ENCODE measurements at places on chromosomes 7 and 10. TPM values are rescaled to one million over a fixed set of nuclear protein-coding genes. Genes with fewer than 3 reads are reported as not detected.

SLC35G1 gene
- 3.3 TPM for polyA plus RNA-seq

- DNase-seq = no peak
Measured at GRCh38 chr10:4385231-4385870, 440.7 kb upstream of the AKR1E2 start.

- no peak for DNase-seq
Measured at GRCh38 chr10:7444551-7445121, 33.8 kb upstream of the SFMBT2 start.

GRCh38 chr10:130127364-130128061, 8.7 kb upstream of the GLRX3 start:
- DNase-seq = peak; percentile 92

DNA sequence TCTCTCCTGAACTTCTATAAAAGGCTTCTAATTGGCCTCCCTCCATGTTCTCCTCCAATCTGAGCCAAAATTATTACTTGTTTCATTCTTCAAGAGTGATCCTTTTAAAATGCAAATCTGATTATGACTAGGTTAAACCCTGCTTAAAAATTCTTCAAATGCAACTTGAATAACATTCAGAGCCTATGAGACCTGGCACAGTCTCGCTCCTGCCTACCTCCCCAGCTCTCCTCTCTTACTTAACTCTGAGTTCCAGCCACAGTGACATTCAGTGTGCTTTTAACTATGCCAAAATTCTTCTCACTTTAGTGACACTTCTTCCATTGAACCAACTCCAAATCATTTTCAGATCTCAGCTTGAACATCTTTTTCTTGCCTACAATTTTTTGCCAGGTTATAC, 68.8 kb downstream of the TMEM168 start:
- DNase-seq = no peak

GRCh38 chr7:78479348-78479747, 680.8 kb downstream of the PHTF2 start:
- no peak for DNase-seq

CH25H gene
- 1.7 TPM for polyA plus RNA-seq

DNA sequence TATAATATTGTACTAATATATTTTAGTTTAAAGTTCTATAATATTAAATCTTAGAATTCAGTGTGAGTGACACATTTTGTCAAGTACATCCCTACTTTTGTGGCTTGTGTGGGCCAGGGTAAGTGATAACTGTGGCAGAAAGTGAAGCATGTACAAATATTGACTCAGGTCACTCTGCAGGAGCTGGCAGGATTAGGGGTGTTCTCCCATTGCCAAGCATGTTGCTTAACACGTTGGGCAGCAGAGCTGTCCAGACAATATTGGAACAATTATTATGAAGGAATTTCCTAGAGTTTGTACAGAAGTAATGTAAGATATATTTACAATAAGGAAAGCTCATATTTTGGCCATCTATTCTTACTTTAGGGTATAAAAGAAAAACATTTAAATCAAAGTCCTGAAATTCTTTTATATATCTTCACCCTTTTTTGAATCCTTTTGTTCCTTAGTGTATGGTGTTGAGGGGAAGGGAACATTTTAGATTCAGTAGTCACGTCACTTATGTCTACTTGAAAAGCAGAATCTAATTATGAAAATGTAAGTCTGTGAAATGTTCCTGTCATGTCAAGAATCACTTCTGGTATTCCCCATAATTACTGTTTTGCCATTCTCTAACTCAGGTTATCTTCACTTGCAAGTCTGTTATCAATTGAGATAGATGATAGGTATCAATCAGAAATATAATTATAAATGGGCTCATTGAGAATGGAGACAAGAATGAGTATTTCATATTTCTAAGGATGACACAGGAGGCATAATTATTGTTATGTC, 4.0 kb downstream of the HDAC9 start:
- DNase-seq = no peak

- DNase-seq = no peak
Measured at GRCh38 chr7:1322240-1323110, 89.8 kb downstream of the UNCX start.

- DNase-seq = peak; percentile 5
Measured at GRCh38 chr7:157875230-157876179, 538.7 kb downstream of the DNAJB6 start.

GRCh38 chr10:119412244-119413092, 130.1 kb downstream of the RGS10 start:
- DNase-seq = no peak
